Pericardium fibroblast (primary cell): ENCODE measurements at places on chromosomes 1 and 21. TPM values are rescaled to one million over a fixed set of nuclear protein-coding genes. Genes with fewer than 3 reads are reported as not detected.

The KIF17 gene
- total RNA-seq = 0.35 and 0.60 TPM in 2 replicates

The MTR gene
- total RNA-seq = 16.5 and 23.2 TPM in 2 replicates

The ILDR2 gene
- total RNA-seq = 0.09 TPM in 1 of 2 replicates, not detected in the other

The CLDN17 gene
- not detected in 2 replicates for total RNA-seq

The TMEM269 gene
- under 0.01 TPM in 1 of 2 replicates, not detected in the other for total RNA-seq

The TSPAN2 gene
- 2.5 TPM in 1 of 2 replicates, not detected in the other for total RNA-seq

The KRTCAP2 gene
- 149 and 159 TPM in 2 replicates for total RNA-seq

The CLCA4 gene
- total RNA-seq = not detected in 2 replicates

The DCLRE1B gene
- total RNA-seq = 4.8 and 7.1 TPM in 2 replicates

The APOBEC4 gene
- not detected in 2 replicates for total RNA-seq

The LCE2D gene
- not detected in 2 replicates for total RNA-seq

The MIXL1 gene
- total RNA-seq = not detected in 2 replicates

The KCNK1 gene
- total RNA-seq = 1.4 and 2.4 TPM in 2 replicates

The ARHGAP30 gene
- total RNA-seq = not detected in 2 replicates

The HSD11B1 gene
- total RNA-seq = 31.7 and 49.4 TPM in 2 replicates

The KIF14 gene
- 0.23 and 0.43 TPM in 2 replicates for total RNA-seq

The EFNA3 gene
- total RNA-seq = 2.3 and 4.9 TPM in 2 replicates

The RAB3B gene
- 0.77 and 1.8 TPM in 2 replicates for total RNA-seq

The HAX1 gene
- total RNA-seq = 106 and 118 TPM in 2 replicates

The PLPPR5 gene
- total RNA-seq = not detected in 2 replicates

The PROK1 gene
- total RNA-seq = not detected in 2 replicates

The ITSN1 gene
- 52.6 and 81.7 TPM in 2 replicates for total RNA-seq

The MANEAL gene
- 2.1 TPM in 1 of 2 replicates, not detected in the other for total RNA-seq

The COL18A1 gene
- 192 and 240 TPM in 2 replicates for total RNA-seq

The DVL1 gene
- 48.9 and 51.7 TPM in 2 replicates for total RNA-seq

The ZYG11A gene
- total RNA-seq = 0.23 TPM in 1 of 2 replicates, not detected in the other

The AMY1B gene
- total RNA-seq = not detected in 2 replicates

The CELA3A gene
- not detected in 2 replicates for total RNA-seq

The ATP6V1G3 gene
- 0.23 TPM in 1 of 2 replicates, not detected in the other for total RNA-seq

The SLC6A17 gene
- total RNA-seq = 0.26 TPM in 1 of 2 replicates, not detected in the other

The F13B gene
- total RNA-seq = not detected in 2 replicates

The ALG14 gene
- 0.93 and 0.94 TPM in 2 replicates for total RNA-seq

The C1orf87 gene
- total RNA-seq = not detected in 2 replicates

The GPR137B gene
- total RNA-seq = 21.8 and 33.3 TPM in 2 replicates

The AMY1C gene
- not detected in 2 replicates for total RNA-seq

The ZNF678 gene
- 2.0 and 2.1 TPM in 2 replicates for total RNA-seq

The PGLYRP4 gene
- total RNA-seq = not detected in 2 replicates
